ENCODE measurements at places on chromosomes 11 and 22. TPM values are rescaled to one million over a fixed set of nuclear protein-coding genes. Genes with fewer than 3 reads are reported as not detected.

Gene BIRC3
- total RNA-seq = 10.6 TPM

Gene WBP2NL
- 0.67 TPM for total RNA-seq

DNA sequence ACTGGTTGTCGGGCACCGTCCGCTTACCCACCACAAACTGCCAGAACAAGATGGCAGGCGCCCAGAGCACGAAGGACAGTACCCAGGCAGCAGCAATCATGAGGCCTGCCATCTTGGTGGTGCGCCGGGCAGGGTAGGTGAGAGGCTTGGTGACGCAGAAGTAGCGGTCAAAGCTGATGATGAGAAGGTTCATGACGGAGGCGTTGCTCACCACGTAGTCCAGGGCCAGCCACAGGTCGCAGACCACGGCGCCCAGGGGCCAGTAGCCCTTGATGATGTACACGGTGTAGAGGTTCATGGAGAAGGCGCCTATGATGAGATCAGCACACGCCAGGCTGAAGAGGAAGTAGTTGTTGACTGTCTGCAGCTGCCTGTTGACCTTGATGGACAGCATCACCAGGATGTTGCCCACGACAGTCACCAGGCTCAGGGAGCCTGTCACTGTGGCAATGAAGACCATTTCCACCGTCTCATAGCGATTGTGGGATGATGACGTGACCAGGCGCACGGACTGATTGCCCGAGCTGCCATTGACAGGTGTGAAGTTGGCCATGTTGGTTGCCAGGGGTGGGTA lies 4.6 kb downstream of the MDK start:
- no peak for ATAC-seq

GRCh38 chr22:26585104-26585790 lies 4.7 kb downstream of the TPST2 start:
- no peak for ATAC-seq

- no peak for ATAC-seq
These were observed 122.2 kb downstream of the PLEKHA7 start for GRCh38 chr11:16891964-16892363.

Gene CRYBB3
- not detected for total RNA-seq

DNA sequence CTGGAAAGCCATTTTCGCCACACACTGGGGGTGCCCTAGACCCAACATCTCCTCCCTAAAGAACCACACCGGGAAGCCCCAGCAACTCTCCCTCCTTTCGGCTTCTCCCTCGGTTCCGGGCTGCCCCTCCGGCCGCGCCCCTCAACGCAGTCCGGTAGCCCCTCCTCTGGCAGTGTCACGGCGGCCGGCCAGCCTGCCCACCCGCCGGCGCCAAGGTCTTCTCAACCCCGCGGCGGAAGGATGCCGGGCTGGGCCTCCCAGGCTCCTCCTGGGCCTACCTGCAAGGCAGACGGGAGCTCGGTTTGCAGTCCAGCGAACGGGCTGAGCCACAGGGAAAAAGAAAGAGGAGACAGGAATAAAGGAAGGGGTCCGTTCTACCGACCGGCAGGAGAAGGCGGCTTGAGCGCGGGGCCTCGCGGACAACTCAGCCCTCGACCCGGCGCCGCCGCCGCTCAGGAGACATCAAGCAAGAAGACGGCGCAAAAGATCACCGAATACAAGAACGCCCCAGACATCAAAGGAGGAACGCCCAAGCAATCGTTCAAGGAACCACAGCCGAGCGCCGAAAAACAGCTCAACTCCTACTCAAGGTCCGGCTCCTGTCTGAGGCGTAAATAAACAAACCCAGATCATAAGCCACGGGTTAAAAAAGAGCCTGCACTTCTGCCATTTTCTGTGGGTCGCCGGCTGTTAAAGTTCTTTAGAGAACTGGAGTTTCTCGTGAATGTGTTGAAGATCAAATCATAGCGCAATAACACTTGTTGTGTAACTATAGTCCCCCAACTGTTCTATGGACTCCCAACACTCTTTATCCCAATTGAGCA lies at the start of gene AMBRA1:
Gene AMBRA1, minus strand, starts transcription at position 474 of the 824 bp plus-strand sequence. CDS start 45,643 bp downstream, outside the sequence.
- ATAC-seq = peak; percentile 94

- ATAC-seq = no peak
These were observed 1013.2 kb downstream of the TBC1D22A start for GRCh38 chr22:47775686-47776085.

- no peak for ATAC-seq
These were observed 23.7 kb downstream of the NCF4 start for GRCh38 chr22:36884349-36885158.

Gene CKAP5
- 39.8 TPM for total RNA-seq

GRCh38 chr11:125170001-125170509 lies 5.5 kb downstream of the PKNOX2 start:
- ATAC-seq = no peak

All from gastroesophageal sphincter (tissue), 4 donors.